ENCODE measurements at places on chromosomes 12 and 14. TPM values are rescaled to one million over a fixed set of nuclear protein-coding genes. Genes with fewer than 3 reads are reported as not detected.

GRCh38 chr12:101928556-101928955 is 51.2 kb downstream of the DRAM1 start:
- DNase-seq: no peak

Gene SCN8A
- 0.86 TPM for total RNA-seq

Gene OTOGL
- not detected for total RNA-seq

- no peak for DNase-seq
These were observed 257.0 kb downstream of the ADGRD1 start for GRCh38 chr12:131210506-131211339.

DNA sequence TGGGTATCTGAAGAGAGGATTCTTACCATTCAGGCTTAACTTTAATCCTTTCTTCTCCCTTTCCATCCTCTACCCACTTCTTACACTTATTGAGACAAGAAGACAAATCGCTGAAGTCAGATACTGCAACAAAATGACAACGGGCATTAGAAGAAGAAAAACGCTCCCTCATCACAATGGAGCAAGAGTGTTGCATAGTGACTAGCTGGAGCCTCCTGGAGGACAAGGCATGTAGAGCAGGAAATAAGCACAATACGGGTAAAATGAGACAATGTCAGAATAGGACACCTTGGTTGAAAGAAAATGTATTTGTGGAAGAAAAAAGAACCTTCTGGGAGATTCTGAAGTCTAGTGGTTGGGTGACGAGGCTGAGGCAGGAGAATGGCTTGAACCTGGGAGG is 501.0 kb downstream of the RERGL start:
- no peak for DNase-seq

DNA sequence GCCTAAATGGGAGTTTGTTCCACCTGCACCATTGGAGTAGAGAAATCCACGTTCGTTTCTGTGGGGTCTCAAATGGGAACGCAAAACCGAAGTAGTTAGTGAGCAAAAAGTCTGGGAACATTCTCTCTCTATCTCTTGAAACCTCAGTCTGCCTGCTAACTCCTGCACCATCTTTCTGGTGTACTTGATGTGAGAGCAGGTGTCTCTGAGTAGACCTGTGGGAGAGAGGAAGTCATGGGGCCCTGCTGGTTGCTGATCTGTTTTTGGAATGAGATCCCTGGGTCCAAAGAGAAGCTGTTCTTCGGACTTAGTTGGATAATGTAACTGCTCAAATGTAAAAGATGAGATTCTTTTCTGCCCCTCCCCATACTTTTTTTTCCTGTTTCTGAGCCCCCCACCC is 57.3 kb downstream of the MAX start:
- DNase-seq: no peak

DNA sequence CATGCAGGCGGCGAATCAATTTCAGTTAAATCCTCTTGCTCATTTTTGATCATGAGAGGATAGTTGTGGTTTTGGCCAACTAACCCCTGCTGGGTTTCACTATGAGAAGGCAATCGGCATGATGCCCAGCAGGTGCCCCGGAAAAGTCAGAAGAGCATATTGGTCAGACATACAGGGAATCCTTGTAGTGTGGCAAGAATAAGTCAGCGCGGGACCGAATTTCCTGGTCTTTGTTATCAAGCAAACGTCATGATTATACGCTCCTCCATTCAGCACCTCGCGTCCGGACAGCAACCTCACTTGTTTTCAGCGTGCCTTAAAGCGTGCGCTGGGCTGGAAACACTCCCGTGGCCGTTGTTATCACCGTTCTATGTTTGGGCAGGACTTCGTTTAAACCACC is 1.8 kb downstream of the TBC1D30 start:
- DNase-seq: no peak

- DNase-seq: no peak
These were observed 822.9 kb downstream of the VRK1 start for GRCh38 chr14:97620066-97620465.

DNA sequence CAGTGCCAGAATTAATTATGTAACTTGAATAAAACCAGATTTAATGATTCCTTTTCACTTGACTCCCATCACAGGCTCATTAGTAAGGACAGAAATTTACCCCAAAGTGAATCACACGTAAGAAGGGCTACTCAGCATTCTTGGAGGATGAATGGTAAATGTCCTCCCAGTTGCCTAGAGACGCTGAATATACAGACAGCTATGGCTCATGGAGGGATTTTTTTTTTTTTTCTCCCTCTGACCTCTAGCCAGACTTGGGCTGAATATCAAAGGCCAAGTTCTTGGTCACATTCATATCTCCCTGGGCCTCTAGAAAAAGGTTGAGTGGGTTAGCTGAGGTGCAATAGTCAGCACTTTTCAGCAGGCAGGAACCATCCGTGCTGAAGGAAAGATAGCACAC is 77.5 kb downstream of the PHLDA1 start:
- DNase-seq: no peak

DNA sequence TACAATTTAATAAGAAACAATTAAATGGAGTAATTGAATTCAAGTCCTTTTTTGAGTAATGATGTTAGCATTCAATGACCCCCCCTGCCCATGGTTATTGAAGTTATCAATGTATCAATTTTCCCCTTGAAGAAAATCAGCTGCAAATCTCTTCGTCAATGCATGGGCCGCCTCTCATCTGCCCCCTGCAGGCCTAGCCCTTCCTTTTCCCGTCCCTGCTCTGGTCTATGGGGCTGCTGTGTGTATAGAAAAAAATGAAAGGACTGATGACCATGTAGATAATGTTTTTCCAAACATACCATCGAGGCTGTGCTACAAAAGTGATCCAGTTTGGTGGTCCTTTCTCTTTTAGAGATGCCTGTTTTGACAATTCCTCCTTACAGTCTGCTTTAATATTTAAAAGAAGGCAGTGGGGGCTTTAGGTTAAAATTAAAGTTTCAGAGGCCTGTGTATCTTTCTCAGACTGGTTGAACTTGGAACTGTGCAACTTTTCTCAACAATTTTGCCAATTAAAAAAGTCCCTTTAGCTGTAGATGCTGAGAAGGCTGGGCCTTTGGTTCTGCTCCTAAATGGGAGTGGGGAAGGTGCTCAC is 98.4 kb downstream of the APAF1 start:
- DNase-seq: no peak

- no peak for DNase-seq
These were observed 78.2 kb downstream of the IRF2BPL start for GRCh38 chr14:76950055-76951020.

Gene RNF212B
- not detected for total RNA-seq

Gene HOXC10
- total RNA-seq: not detected

- peak; percentile 67 for DNase-seq
These were observed 62.4 kb downstream of the ADCK1 start for GRCh38 chr14:77862154-77862786.

Gene C1QL4
- total RNA-seq: not detected

DNA sequence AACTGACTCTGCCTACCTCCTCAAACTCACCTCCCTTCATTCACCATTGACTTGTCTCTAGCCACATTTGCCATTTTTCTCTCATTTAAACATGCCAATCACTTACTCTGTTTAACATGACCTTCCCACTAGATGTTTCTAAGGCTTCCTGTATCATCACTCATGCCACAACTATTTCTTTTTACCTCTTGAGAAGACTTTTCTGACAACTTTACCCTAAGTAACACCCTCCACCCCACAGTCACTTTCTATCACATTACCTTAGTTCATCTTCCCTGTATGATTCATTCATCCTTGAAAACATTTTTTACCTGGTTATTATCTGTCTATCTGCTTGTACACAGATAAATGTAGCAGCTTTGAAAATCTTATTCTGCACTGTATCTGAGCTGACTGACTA is 19.4 kb downstream of the PLCZ1 start:
- no peak for DNase-seq

- DNase-seq: no peak
These were observed 90.7 kb downstream of the METTL25 start for GRCh38 chr12:82448911-82449578.

DNA sequence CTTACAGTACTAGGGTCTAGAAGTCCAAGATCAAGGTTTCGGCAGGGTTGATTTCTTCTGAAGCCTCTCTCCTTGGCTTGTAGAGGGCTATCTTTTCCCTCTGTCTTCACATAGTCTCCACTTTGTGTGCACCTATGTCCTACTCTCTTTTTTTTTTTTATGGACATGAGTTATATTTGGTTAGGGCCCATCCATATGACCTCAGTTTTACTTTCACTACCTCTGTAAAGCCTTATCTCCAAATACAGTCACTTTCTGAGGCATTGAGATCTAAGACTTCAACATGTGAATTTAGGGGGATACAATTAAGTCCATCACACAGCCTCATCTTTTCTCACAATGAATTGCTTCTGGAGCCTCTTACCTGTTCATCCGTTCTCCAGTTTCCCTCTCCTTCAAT is 5.9 kb upstream of the SPTB start:
- no peak for DNase-seq

Measured in activated B cell treated with CpG ODN at 0.5 μM for 24 hours (primary cell).